ENCODE measurements at places on chromosomes 11 and 22. TPM values are rescaled to one million over a fixed set of nuclear protein-coding genes. Genes with fewer than 3 reads are reported as not detected.

CRYBB2 gene
- total RNA-seq, result not detected

C11orf86 gene
- total RNA-seq, result not detected

GLYATL1 gene
- total RNA-seq, result 5.0 TPM

PLEKHB1 gene
- total RNA-seq, result 4.6 TPM

OSBP2 gene
- 1.7 TPM for total RNA-seq

POU2AF2 gene
- total RNA-seq, result not detected

DNA sequence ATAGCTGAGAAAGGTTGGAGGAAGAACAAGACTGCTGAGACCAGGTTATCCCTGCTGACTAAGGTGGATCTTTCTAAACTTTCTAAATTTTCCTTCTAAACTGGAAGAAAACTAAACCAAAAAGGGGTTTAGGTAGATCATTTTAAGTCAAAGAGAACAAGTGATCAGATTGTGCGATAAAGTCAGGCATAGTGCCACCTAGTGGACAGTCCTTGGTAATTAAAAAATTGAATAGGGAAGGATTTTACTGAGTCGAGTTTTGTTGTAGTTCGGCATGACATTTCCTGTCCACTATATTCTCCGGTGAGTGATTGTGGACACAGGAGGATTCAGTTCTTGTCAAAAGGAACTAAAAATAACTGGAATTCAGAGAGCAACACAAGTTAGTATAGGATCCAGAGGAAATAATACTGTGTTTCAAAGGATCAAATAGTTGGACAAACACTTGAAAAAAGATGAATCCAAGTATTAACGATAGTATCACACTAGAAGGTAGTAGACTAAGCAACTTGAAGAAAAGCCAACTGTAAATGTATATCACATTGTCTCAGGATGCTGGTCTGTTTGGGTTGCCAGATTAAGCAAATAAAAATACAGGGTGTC lies 1236.4 kb downstream of the FAM181B start:
- peak; percentile 7 for DNase-seq

GRCh38 chr22:27880778-27881394 lies 38.2 kb downstream of the PITPNB start:
- DNase-seq, result peak; percentile 31

DNA sequence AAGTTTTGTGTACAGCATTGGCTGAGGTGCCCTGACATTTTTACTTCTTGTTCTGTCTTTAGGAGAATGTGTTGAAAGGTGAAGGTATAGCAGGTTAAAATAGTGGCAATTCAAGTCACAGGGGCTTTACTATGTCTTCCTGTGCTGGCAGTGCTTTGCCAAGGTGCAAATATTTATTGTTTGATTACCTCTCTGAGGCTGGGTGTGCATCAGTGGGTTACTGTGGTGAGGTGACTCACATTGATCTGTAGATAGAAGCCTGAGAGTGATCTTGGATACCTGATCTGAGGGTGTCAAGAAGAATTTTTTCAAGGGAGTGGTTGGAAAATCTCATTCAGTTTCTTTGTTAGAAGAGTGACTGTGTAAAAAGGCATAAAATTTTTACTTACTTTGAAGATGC lies 90.0 kb downstream of the ARHGAP42 start:
- peak; percentile 59 for DNase-seq

DNA sequence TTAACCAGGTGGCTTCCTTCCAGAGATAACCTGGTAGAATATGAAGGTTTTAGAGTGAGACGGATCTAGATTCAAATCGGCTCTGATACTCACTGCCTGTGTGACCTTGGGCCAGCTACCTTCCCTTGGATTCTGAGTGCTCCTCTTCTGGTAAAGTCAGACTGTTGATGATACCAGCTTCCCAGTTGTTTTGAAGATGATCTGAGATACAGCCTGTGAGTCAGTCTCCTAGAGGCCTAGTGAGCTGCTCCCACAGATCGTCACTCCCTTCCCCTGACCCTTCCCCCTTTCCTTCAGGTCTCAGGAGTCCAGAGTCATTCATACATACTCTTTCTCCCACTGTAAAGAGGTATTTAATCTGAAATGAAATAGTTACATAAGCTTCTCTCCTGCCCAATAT lies 207.8 kb downstream of the GRIK4 start:
- no peak for DNase-seq

DNA sequence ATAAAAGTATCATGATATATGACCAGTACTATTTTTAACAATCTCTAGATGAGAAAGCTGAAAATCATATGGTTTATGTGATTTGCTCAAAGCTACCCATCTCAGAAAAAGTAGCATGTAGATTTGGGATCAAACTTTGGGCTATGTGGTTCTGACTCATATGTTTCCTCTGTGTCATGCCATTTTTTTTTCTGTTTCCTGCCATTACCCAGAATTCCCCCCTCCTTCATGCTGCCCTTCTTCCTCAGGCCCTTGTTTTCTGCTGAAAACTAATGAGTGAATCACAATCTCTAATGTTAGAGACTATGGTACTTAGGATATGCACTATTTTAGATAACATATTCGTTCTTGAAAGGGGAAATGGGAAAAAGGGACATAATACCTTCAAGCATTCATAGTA lies 80.7 kb downstream of the JRKL start:
- no peak for DNase-seq

DNA sequence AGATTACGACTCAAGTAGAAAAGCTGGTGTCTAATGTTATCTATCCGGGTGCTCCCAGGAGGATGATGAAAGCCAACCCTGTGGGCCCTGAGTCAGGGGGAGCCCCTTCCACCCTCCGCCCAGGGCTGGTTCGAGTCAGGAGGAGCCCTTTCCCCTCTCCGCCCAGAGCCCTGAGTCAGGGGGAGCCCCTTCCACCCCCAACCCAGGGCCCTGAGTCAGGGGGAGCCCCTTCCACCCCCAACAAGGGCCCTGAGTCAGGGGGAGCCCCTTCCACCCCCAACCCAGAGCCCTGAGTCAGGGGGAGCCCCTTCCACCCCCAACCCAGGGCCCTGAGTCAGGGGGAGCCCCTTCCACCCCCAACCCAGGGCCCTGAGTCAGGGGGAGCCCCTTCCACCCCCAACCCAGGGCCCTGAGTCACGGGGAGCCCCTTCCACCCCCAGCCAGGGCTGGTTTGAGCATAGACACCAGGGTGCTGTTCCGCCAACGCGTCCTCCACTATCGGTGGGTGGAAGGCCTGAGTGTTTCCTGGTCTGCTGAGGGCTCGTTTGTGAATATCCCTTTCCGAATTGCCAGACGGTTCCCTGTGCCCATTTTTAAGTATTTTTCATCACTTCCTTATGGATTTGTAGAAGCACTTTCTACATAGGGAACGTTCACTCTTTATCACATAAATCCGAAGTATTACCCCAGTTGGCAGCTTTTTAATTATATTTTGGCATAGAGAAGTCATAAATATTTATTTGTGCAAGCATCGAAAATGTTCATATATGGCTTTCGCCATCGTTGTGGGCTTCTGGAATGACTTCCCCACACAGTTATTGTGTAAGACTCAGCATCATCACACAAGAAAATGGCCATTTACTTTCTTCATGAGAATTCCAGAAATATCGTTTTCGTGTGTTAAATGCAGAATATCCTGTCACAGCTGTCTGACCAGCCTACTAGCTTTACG lies 380.6 kb downstream of the BRD1 start:
- no peak for DNase-seq

- no peak for DNase-seq
Observed at GRCh38 chr11:95307286-95307685, 76.3 kb upstream of the SESN3 start.

DNA sequence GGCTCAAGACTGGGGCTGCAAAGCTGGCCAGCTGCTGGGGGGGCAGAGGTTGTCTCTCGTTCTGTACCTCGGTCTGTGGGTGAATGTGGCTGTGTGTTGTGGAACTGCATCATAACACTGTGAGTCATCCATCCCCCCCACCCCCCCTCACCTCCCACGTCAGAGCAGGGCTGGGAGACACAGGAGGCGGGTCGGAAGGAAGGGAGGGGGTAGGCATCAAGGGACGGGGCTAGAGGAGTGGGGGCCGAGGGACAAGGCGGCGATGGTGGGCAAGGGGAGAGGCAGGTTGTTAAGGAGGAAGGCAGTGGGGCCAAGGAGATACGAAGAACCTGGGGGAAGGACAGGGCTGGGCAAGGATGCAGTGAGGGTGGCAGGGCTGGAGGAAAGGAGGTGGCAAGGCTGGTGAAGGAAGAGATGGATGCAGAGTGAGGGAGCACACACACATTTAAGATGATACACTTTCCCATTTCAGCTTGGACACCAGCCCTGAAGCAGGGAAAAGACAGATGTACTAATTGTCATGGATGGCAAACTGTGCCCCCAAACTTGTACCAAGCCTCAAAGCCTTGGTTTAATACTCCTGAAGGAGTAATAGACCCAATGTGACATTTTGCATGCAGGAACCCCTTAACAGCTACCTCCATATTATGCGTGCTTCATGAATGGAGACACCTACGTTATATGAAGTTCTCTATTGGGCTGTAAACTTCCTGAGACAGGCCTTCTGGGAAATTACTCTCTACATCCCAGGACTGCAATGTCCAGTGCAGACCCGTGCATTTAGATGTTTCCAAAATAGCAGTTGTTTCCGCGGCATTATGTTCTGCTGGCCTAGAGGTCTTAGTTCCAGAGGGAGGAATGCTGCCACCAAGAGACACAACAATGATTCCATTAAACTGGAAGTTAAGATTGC lies at the start of gene YPEL4:
TSS of gene YPEL4 (minus strand) at position 87 of the 913 bp plus-strand sequence. CDS start 2,805 bp downstream, outside the sequence.
- DNase-seq, result no peak

DNA sequence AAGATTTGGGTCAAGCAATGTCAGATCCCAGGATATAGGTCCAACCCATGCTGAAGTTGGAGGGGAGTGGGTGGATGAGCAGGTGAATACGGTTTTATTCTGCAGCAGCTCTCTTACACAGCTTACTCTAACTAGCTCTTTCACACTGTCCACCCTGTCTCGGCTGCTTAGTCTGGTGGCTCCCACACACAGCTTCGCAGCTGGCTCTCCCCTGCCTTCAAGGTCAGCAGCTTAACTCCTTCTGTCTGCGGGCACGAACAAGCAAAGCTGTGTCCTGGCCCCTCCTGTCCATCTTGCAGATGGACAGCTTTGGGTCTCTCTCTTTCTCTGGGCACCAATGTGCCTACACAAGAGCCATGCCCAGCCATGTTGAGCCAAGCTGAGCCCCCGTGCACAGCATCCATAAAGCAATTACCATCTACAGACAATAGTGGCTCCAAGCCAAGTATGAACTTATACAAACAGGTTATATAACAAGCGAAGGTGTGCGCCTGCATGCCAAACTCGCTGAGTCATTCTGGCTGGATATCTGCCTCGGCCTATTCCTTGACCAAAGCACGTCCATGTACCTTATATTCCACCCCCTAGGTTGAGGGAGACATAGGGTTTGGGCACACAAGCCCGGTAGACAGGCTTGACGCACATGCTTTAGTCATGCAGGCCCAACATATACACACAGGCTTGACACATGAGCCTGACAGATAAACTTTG lies 1307.8 kb upstream of the RAG2 start:
- no peak for DNase-seq

DNA sequence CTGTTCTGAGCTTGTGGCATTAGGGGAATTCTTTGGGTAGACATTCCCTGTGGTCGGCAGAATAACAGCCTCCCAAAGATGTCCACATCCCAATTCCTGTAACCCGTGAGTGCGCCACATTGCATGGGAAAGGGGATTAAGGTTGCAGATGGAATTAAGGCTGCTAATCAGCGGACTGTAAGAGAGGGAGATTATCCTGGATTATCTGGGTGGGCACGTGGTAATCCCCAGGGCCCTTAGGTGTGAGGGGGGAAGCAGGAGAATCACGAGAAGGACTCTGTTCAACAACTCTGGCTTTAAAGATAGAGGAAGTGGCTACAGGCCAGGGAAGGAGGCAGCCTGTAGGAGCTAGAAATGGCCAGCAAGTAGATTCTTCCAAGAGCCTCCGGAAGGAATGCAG lies 16.0 kb downstream of the CACNG2 start:
- DNase-seq, result no peak

DNA sequence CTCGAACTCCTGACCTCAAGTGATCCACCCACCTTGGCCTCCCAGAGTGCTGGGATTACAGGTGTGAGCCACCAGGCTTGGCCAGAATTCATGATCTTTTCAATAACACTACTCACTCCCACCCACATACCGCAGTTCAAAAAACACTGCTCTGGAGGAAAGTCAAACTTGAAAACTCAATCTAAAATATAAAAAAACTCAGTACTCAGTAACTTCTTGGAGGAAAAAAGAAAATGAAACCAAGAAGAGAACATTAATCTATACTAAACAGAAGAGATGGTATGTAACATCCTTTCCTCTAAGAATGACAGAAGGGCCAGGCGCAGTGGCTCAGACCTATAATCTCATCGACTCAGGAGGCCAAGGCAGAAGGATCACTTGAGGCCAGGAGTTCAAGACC lies 58.3 kb downstream of the MRTFA start:
- DNase-seq, result no peak

DNA sequence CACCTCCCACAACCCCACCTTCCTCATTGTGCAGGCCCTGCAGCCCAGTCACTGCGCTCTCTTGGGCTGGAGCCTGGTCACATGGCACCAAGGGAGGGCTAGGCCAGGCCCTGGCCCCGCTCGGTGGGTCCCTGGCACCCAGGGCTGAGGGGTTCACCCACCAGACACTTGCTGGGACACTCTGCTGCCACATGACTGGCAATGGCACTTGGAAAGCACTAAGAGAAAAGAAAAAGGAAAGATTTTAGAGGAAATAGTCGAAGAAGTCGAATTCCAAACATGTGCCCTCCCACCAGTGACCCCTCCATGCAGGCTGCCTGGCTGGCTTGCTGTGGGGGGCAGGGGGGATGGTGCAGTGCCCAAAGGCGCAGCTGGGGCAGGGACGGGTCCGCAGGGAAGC lies 12.3 kb upstream of the TTLL8 start:
- no peak for DNase-seq

DNA sequence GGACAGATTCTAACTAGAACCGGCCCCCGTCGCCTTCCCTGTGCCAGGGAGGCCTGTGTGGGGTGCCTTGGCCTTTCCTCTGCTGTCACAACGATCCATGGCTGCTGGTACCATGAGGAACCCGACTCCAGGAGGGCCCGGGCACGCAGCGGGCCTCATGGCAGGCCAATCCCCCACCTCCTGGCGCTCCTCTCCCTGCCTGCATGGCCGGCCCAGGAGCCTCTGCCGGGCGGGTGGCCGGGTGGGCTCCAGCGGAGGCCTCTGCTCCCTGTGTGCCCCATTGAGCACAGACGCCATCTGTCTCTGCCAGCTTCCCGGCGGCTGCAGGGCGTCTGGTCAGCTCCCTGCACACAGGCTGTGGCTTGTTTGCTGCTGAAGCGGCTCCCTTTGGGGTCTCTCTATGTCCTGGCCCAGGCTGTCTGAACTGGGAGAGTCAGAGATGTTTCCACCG lies 86.5 kb downstream of the MYEOV start:
- no peak for DNase-seq

Data from epithelial cell of proximal tubule (primary cell).